ENCODE measurements at places on chromosomes 6 and 20.
A peak's percentile ranks its signal among the peaks of the same experiment; 100 is the strongest.

- DNase-seq = peak; percentile 48
Observed at GRCh38 chr6:108113557-108114519, 39.3 kb upstream of the OSTM1 start.

DNA sequence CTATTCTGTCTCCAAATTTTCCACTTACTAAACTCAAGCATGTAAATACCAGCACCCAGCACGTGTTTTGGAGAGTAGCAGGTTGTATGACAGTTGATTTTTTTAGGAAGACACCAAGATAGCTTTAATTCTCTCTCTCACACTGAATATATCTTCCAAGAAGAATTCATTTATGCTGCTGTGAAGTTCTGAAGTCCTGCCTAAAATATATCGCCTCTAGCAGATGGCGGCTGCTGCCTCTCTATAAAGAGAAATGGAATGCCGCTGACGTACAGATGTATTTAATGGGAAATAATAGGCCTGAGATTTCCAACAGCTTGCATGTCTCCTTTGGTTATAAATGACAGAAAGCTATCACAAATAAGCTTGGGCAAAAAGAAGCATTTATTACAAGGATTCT lies 74.7 kb downstream of the PFDN4 start:
- DNase-seq = no peak

- DNase-seq = no peak
Observed at GRCh38 chr20:23640018-23640601, 2.4 kb upstream of the CST3 start.

- no peak for DNase-seq
Observed at GRCh38 chr20:62890444-62890843, 28.8 kb upstream of the TCFL5 start.

DNA sequence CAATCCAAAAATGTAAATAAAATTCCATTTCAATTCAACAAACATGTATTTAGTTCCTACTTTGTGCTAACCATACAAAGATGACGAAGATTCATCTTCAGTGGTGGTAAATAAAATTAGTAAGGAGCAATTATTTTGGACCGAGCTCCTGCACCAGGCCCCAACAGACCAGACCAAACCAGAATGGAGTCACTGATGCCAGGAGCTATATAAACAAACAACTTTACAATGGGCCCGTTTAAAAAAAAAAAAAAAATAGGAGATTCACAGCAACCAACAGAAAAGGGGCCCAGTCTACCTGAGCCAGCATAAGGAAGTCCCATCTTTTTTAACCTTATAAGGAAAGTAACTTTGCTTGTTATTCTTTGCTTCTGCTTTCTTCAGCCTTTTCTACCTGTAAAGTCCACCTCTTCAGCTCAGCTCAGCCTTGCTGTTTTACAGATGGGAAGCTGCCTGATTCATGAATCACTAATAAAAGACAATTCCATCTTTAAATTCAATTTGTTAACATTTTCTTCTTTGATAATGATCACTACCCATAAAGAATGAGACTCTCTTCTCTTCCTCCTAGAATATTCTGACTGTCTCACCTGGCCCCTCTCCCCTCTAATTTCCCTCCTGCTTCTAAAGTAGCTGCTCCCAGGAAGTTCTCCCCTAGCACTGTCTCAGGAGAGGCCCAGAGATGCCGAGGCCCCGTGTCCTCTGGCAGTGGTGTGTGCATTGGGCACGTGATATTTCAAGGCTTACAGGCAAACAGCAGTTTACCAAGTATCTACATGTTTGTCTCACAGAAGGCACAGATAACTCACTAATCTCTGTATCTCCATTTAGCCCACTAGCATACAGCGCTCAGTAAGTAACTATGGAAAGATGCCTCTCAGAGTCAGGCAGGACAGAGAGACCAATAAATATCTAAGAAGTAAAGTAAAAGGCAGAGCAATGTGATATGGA lies 8.4 kb downstream of the MBOAT1 start:
- DNase-seq = no peak

- no peak for DNase-seq
Observed at GRCh38 chr20:37382482-37383120, 36.7 kb downstream of the SRC start.

DNA sequence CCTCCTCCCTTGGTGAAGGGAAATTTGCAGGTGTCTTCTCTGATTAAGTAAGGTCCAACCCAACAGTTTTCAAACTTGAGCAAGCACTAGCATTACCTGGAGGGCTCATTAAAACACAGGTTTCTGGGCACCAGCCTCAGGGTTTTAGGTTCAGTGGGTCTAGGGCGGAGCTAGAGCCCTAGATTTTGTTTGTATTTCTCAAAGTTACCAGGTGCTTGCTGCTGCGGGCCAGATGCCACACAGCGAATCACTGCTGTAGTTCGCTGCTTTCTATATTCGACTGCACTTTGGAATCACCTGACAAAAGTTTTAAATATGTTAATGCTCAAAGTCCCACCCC lies 869 bp downstream of the COL21A1 start:
- DNase-seq = no peak

GRCh38 chr6:16174416-16175078 lies 45.7 kb downstream of the MYLIP start:
- no peak for DNase-seq

GRCh38 chr6:20404641-20405032 lies 3.0 kb downstream of the E2F3 start:
- DNase-seq = peak; percentile 86

DNA sequence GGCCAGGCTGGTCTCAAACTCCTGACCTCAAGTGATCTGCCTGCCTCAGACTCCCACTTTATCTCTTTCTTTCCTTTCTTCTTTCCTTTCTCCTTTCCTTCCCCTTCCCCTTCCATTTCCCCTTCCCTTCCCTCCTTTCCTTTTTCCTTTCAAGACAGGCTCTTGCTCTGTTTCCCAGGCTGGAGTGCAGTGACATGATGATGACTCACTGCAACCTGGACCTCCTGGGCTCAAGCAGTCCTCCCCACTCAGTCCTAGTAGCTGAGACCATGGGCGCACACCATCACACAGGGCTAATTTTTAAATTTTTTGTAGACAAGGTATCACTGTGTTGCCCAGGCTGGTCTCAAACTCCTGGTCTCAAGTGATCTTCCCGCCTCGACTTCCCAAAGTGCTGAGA lies 377.6 kb upstream of the ZFP64 start:
- no peak for DNase-seq

GRCh38 chr6:13711324-13711732 lies 307 bp downstream of the RANBP9 start:
- peak; percentile 44 for DNase-seq

DNA sequence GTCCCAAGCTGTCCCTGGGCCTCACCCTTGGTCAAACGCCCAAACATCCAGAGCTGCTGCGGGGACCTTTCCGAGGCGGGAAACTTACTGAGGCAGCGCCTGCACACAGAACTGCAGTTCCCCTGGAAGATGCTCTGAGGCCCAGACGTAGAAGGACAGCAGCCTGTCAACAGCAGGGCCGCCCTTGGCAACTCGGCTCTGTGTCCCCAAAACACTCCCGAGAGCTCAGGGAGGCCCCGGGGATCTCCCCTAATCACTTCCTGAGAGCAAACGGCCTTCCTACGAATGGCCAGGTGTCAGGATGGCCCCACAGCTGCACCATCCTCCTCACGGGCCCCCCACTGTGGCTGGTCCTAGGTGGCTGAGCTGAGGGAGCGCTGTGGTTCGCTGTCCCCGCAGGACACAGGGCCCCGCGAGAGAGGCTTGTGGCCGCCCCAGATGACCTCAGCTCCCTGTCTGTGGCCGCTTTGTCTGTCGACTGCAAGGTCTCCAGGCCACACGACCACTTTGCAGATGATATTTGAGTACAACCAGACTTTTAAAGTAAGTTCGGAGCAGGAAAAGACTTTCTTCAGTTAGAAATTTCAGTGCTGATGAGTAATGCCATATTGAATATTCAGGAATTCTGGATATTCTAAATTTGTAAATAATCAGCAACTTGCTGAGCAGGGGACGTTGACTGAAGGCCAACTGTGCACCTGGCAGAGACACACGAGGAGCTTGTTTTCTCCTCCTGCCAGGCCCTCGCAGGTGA lies 46.0 kb downstream of the DLL1 start:
- DNase-seq = no peak

DNA sequence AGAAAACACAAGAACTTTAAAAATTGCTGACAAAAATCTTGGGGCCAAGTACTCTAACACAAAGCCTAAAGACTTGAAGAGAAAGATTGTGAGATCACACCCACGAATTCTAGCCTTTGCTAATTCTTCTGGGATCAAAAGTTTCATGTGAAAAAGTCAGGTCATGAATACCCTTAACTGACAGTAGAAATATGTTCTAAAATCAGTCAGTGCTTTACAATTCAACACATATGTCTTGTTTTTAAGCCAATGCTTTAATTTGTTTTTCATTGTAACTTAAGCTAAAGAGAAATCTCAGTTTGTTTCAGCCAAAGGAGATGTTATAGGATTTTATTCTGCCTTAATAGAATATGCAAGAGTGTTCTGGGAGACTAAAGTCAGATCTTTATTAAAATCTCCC lies 78.2 kb upstream of the PLEKHG1 start:
- DNase-seq = no peak

GRCh38 chr6:36130667-36131510 lies 576 bp downstream of the MAPK13 start:
- DNase-seq = peak; percentile 57

GRCh38 chr6:55528624-55529023 lies 50.4 kb downstream of the HMGCLL1 start:
- no peak for DNase-seq

DNA sequence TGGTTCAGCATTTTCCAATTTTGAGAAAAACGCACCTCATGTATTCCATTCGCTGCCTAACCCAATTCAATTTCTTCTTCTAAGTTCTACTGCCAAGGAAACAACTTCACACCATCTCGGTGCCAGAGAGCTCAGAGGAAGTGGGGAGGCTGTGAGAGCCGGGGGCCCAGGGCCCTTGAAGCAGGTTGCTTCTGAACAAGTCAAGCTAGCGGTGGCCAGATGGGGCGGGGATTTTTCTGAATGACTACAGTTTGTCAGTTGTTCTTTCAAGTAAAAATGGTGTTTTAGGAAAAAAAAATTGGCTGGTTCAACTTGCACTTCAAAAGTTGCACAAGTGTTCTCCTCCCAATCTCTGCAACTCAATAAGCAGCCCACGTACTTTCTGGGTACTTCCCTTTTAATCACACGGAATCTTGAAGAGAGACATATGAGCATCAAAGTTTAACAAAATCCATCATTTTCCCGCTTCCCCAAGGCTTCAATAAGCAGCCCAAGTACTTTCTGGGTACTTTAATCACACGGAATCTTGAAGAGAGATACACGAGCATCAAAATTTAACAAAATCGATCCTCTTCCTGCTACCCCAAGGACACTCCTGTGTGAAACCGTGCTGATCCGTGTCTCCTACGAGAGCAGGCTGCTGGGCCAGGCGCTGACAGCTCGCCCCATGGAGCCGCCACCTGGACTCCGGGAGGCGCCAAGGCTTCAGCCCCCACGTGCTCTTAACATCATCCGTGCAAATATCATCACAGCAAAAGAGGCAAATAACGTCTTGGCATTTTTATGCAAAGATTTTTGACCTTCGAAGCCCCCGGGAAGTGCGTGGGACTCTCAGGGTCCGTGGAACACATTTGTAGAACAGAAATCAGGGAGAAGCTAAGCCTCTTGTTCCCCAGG lies 186.7 kb upstream of the PDE10A start:
- no peak for DNase-seq

DNA sequence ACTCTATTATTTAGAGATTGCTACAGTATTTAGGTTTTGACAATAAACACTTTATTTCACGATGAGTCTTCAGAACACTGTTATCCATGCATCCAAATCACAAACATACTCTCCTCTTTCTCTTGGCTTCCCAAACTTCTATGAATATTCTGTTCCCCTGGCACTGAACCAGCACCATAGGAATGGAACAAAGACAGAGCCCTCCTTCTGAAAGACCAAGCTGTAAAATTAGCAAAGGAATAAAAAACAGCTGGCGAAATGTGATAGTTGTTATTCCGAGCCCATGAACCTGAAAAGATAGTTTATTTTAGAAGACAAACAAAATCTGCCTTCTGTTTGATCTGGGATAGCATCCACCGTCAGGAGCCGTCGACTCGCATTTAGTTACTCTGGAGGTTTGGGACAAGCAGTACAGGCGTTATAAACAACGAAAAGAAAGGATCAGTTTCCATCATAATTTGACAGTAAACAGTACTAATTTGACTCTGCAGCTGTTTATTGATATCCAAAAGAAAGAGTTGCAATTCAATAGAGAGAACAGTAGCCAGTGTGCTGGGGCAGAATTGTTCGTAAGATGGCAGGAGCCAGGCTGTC lies 161.4 kb downstream of the CLIC5 start:
- DNase-seq = no peak

DNA sequence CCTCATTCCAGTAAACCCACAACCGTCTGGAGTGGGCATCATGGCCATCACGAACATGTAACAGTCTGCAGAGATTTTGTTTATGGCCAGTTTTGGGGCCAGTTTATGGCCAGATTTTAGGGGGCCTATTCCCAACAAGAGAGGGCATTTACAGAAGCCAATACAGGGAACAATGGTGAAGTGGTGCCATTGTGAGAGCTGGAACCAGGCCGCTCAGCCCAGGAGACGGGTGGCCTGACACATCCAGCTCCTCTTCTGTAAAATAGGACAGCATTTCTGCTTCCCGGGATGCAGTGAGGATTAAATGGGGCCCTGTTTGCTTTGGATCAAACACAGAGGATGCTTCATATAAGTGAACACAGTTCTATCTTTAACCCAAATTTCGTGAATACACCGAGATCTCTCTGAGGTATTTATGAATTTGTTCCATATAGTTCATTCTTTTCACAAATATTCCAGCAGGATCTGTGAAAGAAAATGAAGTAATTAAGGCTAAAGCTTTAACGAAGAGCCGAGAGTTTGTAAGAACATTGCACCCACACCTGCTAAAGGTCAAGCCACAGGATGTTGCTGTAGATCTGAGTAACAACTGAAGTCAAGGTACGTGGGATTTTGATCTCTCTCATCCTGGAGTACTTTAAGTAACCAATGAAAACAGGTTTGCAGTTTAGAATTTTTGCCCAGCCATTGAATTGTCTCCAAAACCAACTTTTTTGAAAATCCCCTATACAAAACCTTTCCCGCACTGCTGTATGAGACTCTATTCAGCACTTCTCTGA lies 14.5 kb upstream of the SIRPG start:
- no peak for DNase-seq

DNA sequence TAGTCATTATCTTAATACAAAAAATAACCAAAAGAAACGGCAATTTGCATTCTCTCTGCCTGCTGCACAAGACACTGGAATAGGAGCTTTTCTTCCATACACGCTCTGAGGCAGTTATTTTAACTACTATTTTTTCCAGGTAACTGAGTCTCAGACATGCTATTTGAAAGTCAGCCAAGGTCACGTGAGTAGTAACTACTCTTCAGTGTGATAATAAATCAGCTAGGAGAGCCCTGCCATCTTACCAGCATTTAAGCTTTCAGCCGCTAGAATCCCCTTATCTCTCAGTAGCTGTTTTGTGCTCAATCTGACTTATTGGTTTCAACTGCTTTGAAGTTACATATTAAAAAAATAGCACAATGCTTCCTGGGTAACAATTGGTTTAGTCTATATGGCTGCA lies 84.5 kb downstream of the NRN1 start:
- no peak for DNase-seq

Data from CD4-positive, alpha-beta T cell (primary cell).